ENCODE measurements at places on chromosomes 11 and 22.

GRCh38 chr11:36390963-36391471 is 94.9 kb downstream of the PRR5L start:
- peak; percentile 37 for DNase-seq

DNA sequence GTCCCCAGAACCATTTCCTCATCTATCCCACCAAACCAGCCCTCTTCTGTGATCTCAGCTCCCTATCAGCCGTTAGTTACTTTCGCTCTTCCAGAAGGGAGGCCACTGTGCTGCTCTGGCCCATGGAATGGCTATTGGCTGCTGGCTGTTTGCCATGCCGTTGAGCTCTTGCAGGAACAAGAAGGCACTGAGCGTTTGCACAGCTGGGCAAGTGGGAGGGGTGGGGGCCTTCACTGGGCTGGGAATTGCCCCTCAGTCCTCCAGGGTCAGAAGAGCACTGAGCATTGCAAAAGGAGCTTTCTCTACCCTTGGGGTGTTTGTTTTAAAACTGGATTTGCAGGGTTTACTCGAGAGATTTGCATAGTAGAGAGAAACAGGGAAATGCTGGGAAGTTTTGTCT is 129.0 kb upstream of the PARVA start:
- DNase-seq: no peak

GRCh38 chr22:47304854-47305253 is 542.4 kb downstream of the TBC1D22A start:
- no peak for DNase-seq

DNA sequence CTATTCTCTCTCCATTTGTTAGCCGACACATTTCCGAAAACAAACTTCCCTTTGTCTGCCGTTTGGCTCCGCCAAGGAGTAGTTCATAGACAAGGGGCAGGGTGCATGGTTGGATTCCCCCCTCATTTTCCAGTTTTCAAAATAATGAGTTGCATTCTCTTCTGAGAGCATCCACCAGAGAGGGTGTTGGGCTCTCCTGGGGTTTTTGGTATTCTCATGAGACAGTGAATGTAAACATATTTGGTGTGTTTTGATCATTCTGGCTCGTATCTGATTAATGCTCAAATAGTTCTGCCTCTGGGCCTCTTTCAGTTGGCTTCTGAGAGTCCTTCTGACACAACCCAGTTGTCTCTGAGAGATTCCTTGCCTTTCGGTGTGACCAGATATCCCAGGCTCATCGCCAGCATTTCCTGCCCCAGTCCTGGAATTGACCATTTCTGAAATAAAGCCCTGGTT is 21.7 kb downstream of the GRAMD4 start:
- DNase-seq: no peak

DNA sequence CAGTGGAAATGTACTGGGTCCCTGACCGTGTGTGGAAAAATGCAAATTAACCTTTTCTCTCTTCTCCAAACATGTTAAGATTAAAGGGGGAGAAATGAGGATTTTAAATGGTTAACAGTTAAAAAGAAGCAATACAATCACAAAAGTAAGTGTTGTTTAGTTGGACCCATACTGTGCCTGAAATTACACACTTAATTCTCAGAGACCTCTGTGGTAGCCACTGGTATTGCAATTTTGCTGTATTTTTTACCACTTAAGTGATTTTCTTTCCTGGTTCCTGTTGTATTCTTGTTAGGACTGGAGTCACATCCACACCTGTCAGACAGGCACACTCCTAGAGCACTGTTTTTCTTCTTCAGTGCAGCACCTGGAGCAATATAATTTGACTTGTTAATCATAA is 179.6 kb upstream of the PDGFD start:
- DNase-seq: no peak

DNA sequence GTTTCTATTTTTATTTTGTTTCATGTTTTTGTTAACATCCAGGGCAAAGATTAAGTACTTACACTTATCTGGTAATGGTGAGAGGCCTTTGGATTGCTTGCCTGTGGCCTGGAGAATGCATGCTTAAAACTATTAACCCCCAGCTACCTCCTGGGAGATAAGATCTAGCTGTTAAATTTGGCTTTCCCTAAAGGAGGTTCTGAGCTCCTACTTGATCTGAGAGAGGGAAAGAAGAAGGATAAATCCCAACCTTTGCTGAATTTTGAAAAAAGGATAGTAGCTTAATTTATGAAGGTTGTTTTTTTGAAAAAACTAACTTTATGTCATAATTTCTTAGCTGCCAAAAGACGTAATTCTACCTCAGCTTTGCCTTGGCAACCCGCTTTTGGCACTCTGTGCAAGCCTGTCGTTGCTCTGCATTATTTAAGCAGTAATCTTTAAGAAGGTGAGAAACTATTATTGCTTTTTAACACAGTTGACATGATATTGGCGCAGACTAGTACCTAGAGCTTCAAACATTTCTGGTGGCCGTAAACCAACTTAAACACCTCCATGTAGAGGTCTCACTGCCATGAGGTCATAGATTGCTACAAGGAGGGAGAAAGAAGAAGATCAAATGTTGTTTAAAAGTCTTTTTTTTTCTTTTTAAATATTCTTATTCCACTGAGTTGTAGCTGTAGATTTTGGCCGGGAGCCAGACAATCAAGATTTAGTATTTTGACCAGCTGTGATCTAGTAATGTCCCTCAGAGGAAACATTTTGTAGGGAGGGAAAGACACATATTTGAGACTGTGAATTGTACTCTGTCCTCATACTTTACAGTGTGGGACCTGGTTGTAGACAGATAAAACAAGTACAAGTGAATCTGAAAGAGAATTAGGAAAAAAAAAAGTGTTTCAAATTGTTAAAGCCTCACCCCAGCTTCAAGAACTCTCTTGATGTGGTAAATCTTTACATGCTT is 74.4 kb downstream of the WNT11 start:
- no peak for DNase-seq

Measured in CD4-positive, alpha-beta T cell treated with Interleukin-15 for 1 hour (primary cell).